ENCODE measurements at places on chromosomes 6 and 20. TPM values are rescaled to one million over a fixed set of nuclear protein-coding genes. Genes with fewer than 3 reads are reported as not detected.

The AKIRIN2 gene
- 34.7 TPM for total RNA-seq

The PSORS1C1 gene
- 0.18 TPM for total RNA-seq

The PHACTR3 gene
- total RNA-seq: 0.42 TPM

The VSTM2L gene
- 14.9 TPM for total RNA-seq

The OR12D3 gene
- not detected for total RNA-seq

The PTPRA gene
- total RNA-seq: 60.0 TPM

The BTNL2 gene
- not detected for total RNA-seq

The BPIFA1 gene
- total RNA-seq: not detected

The FOXS1 gene
- 3.5 TPM for total RNA-seq

The PPP2R5D gene
- 25.7 TPM for total RNA-seq

The PCIF1 gene
- 41.5 TPM for total RNA-seq

The TBX18 gene
- 4.2 TPM for total RNA-seq
